ENCODE measurements at places on chromosomes 5 and 9.

DNA sequence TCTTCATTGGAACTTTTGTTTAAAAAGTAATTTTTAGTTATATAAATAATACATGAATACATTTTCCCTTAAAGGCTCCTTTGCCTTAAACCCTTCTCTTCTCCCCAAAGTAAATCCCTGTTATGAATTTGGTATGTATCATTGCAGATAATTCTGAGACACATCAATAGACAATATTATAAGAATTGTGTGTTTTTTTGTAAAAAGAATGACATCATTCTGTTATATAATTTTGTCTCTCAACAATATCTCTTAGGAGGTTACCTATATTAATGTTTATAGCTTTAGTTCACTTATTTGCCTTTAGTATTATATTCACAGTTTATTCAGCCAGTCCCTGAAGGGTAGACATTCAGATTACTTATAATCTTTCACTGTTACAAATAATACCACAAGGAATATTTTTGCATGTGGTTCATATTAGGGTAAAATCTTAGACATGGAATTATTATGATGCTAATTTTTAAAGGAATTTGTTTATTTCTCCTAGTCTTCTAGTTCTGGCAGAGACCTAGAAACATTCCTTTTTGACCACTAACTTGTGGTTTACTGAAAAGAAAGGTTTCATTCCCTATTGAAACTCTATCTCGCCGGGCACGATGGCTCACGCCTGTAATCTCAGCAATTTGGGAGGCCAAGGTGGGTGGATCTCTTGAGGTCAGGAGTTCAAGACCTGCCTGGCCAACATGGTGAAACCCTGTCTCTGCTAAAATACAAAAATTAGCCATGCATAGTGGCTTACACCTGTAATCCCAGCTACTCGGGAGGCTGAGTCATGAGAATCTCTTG lies 105.6 kb downstream of the KCTD16 start:
- DNase-seq = no peak

DNA sequence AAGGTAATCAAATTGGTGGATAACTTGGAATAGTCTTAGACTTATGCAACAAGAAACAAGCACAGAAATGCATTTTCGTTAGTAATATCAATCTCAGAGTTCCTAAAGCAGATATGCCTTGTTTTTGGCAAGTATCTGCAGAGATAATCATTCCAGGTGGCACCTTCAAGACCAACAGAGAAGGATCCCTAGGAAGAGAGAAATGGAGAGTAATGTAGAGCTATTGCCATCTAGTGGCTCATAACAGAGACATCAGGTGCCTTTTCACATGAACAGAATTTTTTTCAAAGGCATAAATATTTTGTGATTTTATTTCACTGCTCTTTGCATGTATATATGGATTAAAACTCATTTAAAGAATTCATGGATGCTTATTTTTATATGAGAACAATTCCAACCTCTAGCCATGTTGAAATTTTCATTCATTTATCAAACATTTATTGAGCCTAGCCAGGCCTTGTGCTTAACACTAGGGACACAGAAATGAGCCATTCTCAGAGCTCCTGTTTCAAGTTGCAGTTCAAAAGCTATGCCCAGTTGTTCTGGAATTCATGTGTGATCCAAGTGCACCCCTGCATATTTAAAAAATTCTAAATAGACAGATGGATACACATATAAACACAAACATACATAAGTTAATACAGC lies 117.5 kb upstream of the OR13F1 start:
- DNase-seq = no peak

- DNase-seq = no peak
These were observed 24.2 kb downstream of the NMRK1 start for GRCh38 chr9:75063556-75064305.

- no peak for DNase-seq
These were observed 18.3 kb upstream of the TNFSF15 start for GRCh38 chr9:114824110-114824509.

GRCh38 chr9:99490729-99491128 lies 268.6 kb downstream of the SEC61B start:
- DNase-seq = no peak

DNA sequence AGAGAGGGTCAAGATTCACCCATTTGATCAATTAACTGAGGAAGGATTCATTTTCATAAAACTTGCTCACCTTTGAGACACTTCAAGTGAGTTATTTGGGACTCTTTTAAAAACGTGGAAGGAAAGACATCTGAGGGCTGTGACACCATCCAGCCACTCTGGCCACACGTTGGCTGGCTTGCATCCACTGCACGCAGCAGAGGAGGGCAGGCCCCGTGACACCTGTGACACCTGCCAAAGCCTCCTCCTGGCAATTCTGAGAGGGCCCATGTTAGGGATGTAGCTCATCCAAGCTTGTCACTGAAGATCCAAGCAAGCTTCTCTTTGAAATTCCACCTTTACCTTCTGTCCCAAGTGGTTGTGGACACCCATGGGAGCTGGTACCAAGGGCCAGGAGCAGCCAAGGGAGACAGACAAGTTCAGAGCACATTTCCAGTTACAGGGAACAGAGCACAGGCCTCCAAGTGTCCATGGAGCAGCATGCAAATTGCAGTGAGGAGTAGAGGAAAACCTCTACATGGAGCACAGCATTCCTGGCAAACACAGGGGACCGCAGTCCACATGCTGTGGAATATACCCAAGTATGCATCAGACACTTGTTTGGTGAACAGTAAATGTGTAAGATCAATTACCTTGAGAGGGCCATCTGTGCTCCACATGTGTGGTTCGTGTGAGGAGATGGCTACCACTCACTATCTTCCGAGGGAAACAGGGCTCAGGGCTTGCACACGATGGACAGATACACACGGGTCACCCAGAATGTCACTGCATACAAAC lies 4.8 kb downstream of the PRSS3 start:
- no peak for DNase-seq

DNA sequence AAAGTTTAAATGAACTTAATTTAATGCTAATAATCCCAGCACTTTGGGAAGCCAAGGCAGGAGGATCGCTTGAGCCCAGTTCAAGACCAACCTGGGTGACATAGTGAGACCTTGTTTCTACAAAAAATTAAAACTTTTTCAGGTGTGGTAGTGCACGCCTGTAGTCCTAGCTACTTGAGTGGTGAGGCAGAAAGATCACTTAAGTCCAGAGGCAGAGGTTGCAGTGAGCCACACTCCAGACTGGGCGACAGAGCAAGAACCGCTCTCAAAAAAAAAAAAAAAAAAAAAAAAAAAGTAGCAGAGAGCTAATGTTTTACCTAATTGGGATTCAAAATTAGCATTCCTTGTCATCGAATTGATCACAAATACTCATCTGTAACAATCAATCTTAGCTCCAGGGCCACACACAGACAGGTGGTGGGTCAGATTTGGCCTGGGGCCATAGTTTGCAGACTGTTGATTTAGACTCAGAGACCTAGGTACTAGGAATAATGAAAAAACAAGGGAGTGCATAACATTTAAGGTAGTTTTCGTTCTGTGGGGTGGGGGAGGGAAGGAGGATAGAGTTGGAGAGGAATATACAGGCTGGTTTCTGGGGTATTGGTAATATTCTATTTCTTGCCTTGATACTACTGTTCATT lies 21.4 kb downstream of the HSDL2 start:
- no peak for DNase-seq

- DNase-seq = peak; percentile 86
These were observed 19.2 kb upstream of the TOR1B start for GRCh38 chr9:129783516-129784361.

DNA sequence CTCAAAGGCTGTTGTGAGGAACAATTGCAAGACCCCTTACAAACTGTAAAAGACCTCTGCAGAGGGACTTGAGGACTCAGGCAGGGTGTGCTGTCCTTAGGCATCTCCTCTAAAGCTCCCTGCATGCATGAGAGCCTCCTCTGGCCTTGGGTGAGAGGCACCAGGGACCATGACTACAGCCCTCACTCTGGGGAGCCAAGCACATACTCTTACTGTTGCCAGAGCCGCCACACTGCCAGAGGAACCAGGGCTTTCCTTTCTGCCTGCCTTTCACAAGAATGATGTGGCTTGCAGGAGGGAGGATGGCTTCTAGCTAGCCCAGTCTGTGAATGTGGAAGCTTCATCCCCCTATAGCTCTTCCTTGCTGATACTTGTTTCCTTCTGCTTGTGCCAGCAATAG lies 5.9 kb downstream of the IGFBPL1 start:
- no peak for DNase-seq

DNA sequence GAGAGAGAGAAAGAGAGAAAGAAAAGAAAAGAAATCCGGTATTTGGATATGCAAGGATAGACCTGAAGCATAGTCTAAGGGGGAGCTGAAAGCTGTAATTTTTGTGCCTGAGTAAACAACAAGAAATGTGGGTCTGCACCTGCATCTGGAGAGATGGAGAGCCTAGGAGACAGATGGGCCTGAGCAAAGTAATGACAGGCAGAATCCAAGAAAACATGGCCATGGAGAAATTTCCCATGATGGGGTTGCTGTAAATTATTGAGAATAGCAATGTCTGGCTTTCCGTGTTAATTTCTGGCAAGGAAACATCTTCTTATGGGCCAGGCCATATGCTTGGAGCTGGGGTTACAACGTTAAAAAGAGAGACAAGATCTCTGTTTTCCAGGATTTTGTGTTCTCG lies 40.2 kb downstream of the YIPF5 start:
- DNase-seq = no peak

DNA sequence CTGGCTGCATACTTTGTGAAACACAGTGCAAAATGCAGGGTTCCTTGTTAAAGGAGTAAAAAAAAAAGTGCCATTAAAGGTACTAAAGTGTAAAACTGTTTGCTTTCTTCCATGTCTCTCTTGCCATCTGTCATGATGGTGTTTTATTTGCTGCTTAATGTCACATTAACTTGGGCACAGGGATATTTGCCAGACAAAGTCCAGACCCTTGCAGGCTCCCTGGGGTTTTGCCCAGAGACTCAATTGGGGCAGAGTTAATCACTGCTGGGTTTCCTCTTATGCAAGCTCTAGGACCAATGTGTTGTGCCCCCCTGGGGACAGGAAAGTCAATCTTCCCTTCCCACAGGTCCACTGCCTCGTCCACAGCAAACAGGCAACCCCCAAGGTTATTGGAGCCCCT lies 274.3 kb upstream of the SGCD start:
- no peak for DNase-seq

GRCh38 chr9:95545831-95546567 lies 29.2 kb upstream of the PTCH1 start:
- DNase-seq = no peak

DNA sequence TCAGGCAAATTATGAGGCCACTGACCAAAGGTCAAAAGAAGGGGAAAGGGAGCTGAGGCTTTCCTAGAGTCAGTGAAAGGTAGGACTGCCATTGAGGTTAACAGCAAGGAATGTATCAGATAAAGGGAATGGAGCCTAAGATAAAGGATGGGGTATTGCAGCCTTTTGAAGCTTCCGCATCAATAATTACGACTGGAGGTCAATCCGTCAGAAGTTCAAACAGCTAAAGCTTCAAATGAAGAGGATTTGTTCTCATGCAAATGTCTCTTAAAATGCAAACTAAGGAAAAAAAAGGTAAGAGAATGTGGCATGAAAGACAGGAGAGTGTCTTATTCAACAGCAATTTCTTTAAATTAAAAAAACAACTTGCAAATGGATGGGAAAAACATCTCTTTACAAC lies 341.1 kb upstream of the RGMB start:
- no peak for DNase-seq

DNA sequence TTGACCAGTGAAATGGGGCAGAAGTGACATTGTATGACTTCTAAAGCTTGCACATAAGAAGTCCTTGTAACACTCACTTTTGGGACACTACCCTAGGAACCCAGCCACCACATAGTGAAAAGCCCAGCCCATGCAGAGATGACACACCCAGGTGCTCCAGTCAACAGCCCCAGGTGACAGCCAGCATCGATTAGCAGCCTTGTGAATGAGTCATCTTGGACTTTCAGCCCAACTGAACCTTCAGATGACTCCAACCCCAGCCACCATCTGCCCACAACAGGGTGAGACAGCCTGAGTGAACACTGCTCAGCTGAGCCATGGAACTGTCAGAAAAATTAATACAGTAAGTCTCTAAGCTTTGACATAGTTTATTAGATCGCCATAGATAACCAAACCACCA lies 458.6 kb downstream of the ZSWIM6 start:
- DNase-seq = peak; percentile 25

DNA sequence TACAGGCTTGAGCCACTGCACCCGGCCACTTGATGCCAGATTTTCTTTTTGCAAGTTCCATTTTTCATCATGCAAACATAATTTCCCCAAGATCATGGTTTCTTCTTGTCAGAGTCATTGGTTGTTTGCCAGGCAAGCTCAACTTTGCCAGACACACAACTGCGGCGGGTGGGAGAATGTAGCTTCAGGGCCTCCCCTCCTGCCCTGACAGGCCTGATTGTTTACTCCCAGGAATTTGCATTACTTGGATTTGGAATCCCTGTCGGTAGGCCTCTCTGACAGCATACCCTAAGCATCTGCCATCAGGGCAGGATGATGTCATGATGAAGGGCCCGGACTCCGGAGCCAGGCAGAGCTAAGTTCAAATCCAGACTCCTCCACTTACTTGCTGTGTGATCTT lies 15.1 kb downstream of the RPS14 start:
- no peak for DNase-seq

GRCh38 chr9:86599561-86599960 lies 245.4 kb upstream of the TUT7 start:
- DNase-seq = no peak

DNA sequence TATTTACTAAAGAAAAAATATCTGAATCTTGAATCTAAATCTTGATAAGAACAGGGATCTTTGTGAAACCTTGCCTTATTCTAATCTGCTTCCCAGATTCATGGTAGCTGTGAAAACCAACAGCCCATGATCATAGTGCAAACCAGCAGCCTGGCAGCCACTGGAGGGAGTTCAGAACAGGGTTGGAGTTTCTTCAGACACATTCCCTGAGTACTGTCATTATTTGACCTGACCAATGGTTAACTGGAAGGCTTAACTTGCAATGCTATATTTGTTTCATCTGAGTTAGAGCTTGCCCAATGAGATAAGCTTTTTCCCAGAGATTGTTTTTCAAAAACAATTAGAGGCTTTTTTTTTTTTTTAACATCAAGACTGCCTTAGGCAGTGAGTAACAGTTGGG lies 47.8 kb downstream of the LOX start:
- no peak for DNase-seq

GRCh38 chr9:20591223-20591622 lies 31.1 kb downstream of the MLLT3 start:
- no peak for DNase-seq

DNA sequence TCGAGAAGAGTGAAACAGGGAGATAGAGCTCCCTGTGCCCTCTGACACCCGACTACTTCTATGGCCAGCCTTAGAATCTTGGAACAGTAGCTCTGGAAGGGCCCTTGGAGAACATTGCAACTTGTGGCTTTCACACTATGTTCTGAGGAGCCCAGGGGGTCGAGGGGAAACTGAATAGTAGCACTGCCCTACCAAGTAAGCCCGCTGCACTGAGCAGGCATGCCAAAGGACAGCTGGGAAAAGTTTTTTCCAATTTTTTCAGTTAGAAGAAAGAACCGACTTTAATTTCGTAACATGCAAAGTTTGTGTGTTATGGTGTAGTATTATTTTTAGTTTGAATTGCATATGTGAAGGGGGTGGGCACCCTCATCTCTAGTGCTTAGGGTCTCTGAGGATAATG lies 10.9 kb downstream of the SMIM3 start:
- no peak for DNase-seq

- DNase-seq = peak; percentile 66
These were observed 7.6 kb downstream of the ARPC5L start for GRCh38 chr9:124869466-124869985.

Data from stimulated activated CD8-positive, alpha-beta memory T cell treated with anti-CD3 and anti-CD28 coated beads, Interleukin-4, amount 100 ng/mL, for 48 hours (primary cell).